ENCODE measurements at places on chromosomes 13 and 19.

DNA sequence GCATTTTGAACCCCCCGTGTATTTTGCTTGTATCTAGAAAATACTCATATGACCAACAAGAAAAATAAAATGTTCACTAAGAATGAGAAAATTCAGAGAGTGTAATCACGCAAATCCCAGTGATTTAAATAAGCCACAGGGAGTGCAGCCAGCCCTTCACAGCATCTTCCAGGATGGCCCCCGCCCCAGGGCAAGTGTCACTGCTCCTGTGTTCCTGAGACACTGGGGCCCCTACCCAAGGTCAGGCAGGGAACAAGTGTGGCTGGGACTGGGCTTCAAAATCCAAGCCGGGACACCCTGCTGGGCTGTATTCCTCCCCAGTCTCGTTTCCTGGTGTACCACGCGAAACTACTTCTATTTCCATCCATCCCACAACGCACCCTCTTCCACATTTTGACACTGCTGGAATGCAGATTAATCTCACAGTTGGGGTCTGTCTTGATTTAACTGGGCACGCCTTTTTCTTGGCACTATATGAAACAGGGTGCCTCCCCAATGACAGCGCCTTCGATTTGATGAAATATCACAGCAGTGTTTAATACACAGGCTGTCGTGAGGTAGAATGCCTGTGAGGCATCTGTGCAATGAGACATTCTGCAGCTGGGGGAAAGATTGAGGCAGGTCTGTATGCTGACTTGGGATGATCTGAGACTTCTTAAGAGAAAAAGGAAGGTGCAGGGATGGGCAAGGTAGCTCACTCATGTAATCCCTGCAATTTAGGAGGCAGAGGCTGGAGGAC, 18.3 kb upstream of the CCNP start:
- DNase-seq, result no peak

- no peak for DNase-seq
Measured at GRCh38 chr19:11195681-11196080, 1.7 kb downstream of the KANK2 start.

GRCh38 chr19:35545001-35545854, at the start of gene TMEM147:
Gene TMEM147, plus strand, starts transcription at chr19:35545626. Its CDS starts 114 bp downstream, at chr19:35545740.
- peak; percentile 89 for DNase-seq

- DNase-seq, result no peak
Measured at GRCh38 chr13:112916296-112916695, 52.7 kb upstream of the MCF2L start.

GRCh38 chr19:3458229-3459088, 21.9 kb downstream of the SMIM24 start:
- DNase-seq, result peak; percentile 59

All from EH (cell line).